MCF 10A (cell line): ENCODE measurements at places on chromosomes 16 and 17. TPM values are rescaled to one million over a fixed set of nuclear protein-coding genes. Genes with fewer than 3 reads are reported as not detected.
A peak's percentile ranks its signal among the peaks of the same experiment; 100 is the strongest.

The FSCN2 gene
- total RNA-seq, result 0.37 TPM in 1 of 2 replicates, not detected in the other

The TNFRSF13B gene
- total RNA-seq, result not detected in 2 replicates

GRCh38 chr17:78831688-78832540, 8.7 kb downstream of the USP36 start:
- DNase-seq, result no peak

- DNase-seq, result no peak
Observed at GRCh38 chr17:9776911-9777310, 14.5 kb downstream of the DHRS7C start.

- peak; percentile 43 for DNase-seq
Observed at GRCh38 chr17:46264456-46265198, 30.3 kb upstream of the LRRC37A start.

- no peak for DNase-seq
Observed at GRCh38 chr16:87970186-87970585, 19.0 kb downstream of the BANP start.

GRCh38 chr17:38702166-38702915, 2.7 kb upstream of the MLLT6 start:
- peak; percentile 88 for DNase-seq

- DNase-seq, result peak; percentile 29
Observed at GRCh38 chr16:30541502-30542329, 7.1 kb upstream of the ZNF747 start.

DNA sequence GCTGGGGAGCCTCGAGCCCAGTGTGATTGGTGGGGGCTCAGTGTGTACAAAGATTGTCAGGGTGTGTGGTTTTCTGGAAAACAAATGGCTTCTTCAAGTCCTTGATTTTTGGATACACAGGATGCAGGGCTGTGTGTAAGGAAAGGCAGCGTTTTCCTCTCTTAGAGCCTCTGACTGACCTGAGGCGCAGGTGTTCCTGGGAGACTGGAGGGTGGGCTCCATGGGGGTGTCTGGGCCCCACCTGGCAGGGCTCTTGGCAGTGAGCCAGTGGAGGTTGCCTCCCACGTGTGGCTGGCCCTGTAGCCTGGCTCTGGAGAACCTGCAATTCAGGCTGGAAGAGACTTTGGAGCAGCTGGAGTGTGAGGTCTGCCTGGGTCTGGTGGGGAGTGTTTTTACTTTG, 5.0 kb downstream of the FOXK2 start:
- DNase-seq, result no peak
